Fibroblast of lung (primary cell): ENCODE measurements at places on chromosomes 4 and X. TPM values are rescaled to one million over a fixed set of nuclear protein-coding genes. Genes with fewer than 3 reads are reported as not detected.

Gene PPEF2
- total RNA-seq: not detected in 2 replicates

Gene KIAA0232
- total RNA-seq: 17.7 and 18.8 TPM in 2 replicates

Gene INPP4B
- 9.2 and 19.7 TPM in 2 replicates for total RNA-seq

Gene HSFX4
- not detected in 2 replicates for total RNA-seq
